ENCODE measurements at places on chromosomes 2 and 18.

- DNase-seq, result no peak
Measured at GRCh38 chr2:14952400-14952963, 320.0 kb downstream of the LRATD1 start.

- no peak for DNase-seq
Measured at GRCh38 chr2:39632876-39633275, 32.8 kb upstream of the TMEM178A start.

DNA sequence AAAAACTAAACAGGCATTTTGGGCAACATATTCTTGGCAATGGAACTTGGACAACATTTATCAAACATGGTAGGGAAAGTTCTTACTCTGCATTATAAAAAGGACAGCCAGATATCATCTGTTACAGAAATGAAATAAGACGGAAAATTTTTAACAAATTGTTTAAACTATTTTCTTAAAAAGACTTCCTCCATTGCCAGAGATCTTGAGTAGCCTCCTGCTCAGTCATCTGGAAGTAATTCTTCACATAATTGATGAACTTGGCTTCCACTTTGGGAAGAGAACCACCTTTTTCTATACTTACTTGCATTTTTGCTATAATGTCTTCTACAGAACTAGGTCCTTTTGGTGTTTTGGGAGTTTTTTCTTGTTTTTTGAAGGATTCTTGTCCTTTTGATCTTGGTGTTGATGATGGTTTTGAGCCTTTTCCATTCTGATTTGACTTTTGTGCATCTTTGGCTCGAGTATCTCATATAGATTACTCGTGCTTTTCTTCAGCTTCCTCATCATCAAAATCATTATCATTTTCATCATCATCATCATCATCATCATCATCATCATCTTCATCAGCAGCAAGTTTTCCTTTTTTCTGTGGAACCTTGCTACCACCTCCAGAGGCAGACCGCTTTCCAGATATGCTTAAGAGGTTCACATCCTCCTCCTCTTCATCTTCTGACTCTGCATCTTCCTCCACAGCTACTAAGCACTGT is 66.2 kb downstream of the CD28 start:
- DNase-seq, result no peak

DNA sequence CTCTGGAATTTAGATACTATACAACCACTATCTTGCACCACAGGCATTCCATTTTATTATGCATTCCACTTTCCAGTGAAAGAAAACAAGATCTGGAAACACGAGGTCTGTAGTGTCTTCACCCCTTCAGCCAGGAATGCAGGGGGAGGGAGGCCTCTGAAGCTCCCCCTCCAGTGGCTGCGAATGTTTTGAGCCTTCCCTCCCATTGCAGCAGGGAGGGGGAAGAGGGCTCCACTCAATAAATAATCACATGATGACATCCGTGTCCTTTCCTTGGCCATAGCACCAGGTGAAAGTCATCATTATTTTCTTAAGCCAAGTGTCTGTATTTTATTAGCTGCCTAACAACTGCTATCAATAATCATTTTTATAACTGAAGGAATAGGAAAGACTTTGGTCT is 38.6 kb downstream of the ALPK2 start:
- no peak for DNase-seq

- no peak for DNase-seq
Measured at GRCh38 chr2:60295636-60295962, 257.9 kb downstream of the BCL11A start.

DNA sequence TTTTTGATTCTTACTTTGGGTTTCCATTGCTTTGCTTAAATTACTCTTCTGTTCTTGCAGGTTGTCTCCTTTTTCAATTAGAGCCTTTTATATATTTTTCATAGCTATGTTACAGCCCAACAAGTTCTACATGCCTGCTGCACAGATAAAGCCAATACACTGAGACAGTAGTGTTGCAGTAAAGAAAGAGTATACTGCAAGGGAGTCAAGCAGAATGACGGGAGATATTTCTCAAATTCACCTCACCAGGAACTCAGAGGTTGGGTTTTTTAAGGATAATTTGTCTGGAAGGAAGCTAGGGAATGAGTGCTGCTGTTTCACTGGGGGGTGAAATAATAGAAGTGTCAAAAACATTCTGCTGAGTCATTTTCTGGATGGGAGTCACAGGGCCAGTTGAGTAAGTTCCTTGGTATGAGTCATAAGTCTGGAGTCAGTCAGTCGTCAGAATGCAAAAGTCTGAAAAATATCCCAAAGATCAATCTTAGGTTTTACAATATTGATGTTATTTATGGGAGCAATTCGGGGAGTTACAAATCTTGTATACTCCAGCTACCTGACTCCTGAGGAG is 193.0 kb upstream of the RGPD4 start:
- DNase-seq, result no peak

DNA sequence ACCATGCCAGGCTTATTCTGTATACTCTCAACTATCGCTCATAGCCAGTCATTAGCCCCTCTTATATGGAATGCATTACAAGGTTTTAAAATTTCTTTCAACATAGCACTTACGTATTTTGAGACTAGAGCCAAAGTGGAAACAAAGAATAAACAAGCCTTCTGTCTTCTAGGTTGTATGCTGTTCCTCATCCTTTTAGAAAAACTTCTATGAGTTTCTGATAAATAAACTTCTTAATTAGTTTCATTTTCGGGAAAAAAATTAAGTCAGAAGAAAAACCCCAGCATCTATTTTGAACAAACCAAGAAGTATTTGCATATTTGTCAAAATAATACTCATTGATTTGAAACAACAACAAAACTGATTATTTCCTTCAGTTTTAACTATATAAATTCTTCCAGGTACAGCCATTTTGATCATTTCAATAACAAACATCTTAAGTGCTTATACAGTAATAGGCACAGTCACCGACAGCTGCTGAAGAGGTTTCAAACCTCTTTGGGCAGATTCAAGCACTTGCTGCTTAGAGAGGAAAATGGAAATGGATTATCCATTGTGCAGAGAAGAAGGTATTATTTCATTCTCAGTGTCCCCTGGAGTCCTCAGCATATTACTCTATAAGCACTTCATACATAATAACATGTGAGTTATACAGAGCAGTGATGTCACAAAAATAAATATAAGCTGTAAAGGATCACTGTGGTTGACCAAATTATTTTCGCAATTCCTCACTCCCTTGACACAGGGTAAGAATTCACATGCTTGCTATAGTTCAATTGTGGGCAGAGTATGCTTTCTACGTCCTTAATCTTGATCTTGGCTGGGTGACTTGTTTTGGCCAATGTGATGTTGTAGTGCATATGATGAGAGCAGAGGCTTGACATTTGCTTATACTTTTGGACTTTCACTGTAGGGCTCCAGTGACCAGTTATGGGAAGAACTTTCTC is 833.8 kb downstream of the TRIB2 start:
- DNase-seq, result no peak

- no peak for DNase-seq
Measured at GRCh38 chr2:167602122-167602521, 645.3 kb downstream of the STK39 start.

GRCh38 chr2:200455958-200456421 is 53.9 kb downstream of the KCTD18 start:
- no peak for DNase-seq

- no peak for DNase-seq
Measured at GRCh38 chr18:23528580-23529472, 25.5 kb downstream of the RMC1 start.

DNA sequence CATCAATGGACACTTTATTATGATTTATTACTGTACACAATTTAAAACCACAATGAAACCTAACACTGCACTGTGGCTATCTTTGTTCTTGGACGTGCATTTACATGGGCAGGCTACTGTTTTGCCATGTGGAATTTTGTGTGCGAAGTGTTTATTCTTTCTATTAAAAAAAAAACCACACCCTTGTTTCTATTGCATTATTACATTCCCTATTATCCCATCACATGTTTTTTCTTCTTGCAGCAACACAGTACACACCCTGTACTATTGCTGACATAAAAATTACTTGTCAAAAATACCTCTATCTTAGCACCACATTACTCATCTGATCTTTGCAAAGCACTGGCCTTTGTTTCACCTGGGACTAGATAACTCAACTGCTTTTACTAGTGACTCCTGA is 1.5 kb downstream of the RNF152 start:
- DNase-seq, result no peak

- DNase-seq, result peak; percentile 78
Measured at GRCh38 chr18:9101730-9102507, 580 bp upstream of the NDUFV2 start.

DNA sequence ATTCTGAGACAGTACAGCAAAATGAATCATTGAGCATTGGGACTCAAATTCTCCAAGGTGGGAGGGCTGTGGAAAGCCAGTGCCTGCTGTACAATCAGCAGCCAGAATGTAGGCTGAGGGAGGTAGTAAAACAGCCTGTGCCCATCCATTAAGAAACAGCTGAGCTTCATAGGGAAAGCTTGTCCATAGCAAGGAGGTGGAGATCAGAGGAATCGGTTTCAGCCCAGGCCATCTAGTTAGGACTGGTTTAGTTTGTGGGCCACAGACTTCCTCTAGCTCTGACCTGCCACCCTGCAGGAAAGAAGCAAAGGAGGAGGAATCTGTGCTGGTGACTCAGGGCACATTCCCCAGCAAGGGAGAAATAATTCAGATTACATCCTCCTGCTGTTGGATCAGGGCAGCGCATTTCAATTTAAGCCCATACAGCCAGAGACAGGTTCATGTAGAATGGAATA is 333.4 kb downstream of the SETBP1 start:
- DNase-seq, result no peak

GRCh38 chr2:88932686-88933085 is 241.2 kb downstream of the RPIA start:
- no peak for DNase-seq

GRCh38 chr2:196431957-196432356 is 207.6 kb upstream of the CCDC150 start:
- DNase-seq, result peak; percentile 67

DNA sequence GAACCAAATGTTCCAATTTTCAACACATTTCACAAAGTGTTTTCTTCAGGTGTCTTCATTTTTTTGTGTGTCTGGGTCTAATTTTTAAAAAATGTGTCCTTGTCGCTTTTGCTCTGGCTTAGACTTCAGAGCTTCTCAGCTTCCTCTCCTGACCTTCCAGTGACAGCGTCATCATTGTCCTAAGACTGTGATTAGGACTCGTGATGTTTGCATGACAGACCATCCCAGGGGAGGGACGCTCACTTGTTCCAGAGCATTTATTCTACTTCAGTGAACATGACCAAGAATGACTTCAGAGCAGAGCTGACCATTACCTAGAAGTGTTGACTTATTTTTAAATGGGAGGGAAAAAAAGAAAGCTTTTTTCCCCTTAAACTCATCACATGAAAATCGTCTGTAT is 591.9 kb downstream of the IRS1 start:
- DNase-seq, result no peak

GRCh38 chr2:132497591-132497990 is 81.0 kb downstream of the GPR39 start:
- DNase-seq, result no peak

GRCh38 chr18:9612215-9612830 is 2.0 kb downstream of the PPP4R1 start:
- peak; percentile 78 for DNase-seq

GRCh38 chr2:121066526-121066925 is 218.5 kb downstream of the TFCP2L1 start:
- DNase-seq, result no peak

GRCh38 chr18:7233134-7233810 is 2.4 kb downstream of the LRRC30 start:
- DNase-seq, result no peak

DNA sequence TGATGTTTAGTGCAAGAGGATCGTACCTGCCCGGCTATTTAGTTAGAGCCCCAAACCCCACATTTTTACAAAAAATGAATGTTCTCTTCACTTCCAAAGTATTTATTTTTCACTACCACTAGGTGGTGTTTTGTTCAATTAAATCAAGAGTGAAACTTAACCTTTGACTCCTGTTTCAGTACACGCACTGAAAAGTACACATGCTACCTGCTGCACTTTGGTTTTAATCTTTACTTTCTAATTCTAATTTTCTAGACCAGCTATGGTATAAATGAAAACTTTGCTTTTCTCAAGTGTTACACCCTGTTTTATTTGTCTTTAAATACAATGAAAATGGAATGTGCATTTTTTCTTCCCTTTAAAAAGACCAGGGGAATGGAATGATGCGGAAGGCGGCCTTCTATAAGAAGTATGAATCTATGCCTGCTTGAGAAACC is 31.4 kb upstream of the CHN1 start:
- peak; percentile 78 for DNase-seq

DNA sequence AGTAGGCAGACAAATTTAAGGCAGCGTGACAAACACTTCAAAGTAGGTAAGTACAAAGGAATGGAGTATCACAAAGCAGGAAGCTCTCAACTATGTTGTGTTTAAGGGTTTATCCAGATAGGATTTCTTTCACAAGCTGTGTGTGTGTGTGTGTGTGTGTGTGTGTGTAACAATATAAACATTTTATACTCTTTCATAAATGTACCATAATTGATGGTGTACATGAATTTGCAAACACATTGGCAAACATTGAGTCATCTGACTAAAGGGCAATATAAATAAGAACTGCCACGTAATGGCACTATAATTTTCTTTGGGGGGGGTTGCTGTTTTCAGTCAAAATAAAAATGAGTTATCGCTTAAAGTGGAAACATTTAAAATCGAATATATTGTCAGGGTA is 1004.4 kb upstream of the DDX18 start:
- DNase-seq, result no peak

DNA sequence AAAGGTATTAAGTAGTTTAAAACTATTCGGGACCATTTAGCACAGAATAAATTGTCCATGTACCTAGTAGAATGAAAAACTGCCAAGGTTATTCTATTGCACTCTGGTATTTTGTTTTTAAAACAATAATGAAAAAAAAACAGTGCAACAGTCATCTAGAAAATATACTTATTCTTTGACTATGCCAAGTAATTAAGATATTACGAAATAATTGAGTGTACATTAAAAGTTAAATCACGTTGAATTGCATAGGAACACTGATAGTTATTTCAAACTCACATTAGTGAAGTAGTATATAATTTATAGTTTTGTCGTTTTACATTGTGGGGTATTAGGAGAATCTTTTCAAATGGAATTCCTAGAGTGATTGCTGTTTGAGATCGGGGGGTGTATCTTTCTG is 20.1 kb downstream of the R3HDM1 start:
- DNase-seq, result no peak

- DNase-seq, result no peak
Measured at GRCh38 chr2:232488097-232488711, 570 bp upstream of the ECEL1 start.

- peak; percentile 4 for DNase-seq
Measured at GRCh38 chr2:24671230-24671629, 122.0 kb downstream of the PTRHD1 start.

DNA sequence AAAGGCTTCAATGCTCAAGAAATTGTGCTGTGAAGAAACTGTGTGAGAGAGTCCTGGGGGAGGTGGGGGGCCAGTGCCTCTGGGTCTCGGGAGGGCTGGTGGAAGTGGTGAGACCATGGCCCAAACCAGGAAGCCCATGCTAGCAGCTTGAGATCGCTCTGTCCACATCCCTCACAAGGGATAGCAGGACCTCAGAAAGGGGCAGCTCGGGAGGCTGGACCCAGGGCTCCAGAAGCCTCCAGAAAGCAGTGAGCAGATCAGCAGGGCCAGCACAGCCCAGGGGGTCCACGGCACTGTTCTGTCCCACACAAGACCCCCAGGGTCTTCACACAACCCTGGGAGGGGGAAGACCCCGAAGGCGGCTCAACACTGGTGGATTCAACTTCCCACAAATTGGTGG is 24.1 kb downstream of the ST8SIA5 start:
- no peak for DNase-seq
